NCI-H187 (cell line): ENCODE measurements at places on chromosomes 7 and 10.

DNA sequence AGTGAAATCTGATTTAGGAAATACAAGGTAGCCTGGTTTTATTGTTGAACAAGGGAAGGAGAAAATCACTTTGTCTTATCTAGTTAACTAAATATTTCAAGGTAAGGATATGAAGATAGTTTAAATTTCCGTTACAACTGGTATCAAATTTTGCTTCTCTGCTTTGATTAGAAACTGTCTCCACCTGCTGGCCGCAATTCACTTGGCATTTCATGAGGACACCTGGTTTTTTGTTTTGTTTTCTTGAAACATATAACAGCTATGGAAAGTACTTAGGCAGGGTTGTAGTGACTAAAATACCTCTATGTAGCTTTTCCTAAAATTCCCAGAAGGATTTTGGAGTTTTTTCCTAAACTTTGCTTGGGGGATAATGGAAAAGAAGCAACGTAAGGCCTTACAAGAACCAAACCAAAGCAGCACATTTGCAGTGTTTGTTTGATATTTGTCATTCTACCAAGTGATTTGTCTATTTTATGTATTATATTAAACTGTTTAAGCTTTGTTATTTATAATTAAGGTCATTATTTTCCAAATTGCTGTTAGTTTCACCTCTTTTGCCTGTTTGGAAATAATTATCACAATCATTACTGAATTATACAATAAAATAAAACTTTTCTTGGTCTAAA is 73.6 kb downstream of the AHCYL2 start:
- DNase-seq, result no peak

- DNase-seq, result no peak
Measured at GRCh38 chr7:68187532-68187931, 1190.9 kb downstream of the TYW1 start.

DNA sequence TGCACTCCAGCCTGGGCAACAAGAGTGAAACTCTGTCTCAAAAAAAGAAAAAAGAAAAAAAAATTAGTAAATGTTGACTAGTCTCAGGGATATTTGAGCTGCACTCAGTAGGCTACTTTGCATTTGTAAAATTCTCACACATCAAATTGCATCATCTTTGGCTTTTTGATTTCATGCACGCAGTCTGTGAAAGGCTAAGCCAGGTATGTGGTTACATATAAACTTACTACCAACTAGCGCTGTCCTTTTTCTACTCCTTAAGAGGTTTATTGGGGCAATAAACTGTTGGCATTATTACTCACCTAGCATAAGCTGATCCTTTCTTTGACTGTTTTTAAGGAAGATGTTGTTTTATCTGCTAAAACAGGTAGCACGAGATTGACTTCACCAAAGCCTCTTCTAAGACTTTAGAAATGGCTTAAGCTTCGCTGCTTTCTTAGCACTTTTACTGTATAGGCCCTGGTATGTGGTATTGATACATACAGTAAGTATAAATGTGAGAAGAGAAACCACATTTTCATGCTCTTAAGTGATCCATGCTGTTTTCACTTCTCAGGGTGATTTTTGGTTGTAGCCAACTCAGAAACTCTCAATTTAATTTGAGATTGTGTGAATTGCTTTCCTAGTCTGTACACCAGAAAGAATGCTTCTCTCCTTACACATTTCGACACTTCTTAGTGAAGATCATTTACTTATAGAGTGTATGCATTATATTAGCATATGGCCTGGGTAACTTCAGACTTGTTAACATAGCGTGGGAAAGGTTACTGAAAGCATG is 323.9 kb downstream of the AUTS2 start:
- no peak for DNase-seq

GRCh38 chr7:48667407-48667806 is 256.9 kb upstream of the CDC14C start:
- no peak for DNase-seq
